RPMI7951 (cell line): ENCODE measurements at places on chromosomes 4 and X. TPM values are rescaled to one million over a fixed set of nuclear protein-coding genes. Genes with fewer than 3 reads are reported as not detected.
A peak's percentile ranks its signal among the peaks of the same experiment; 100 is the strongest.

Gene BLTP1
- total RNA-seq = 21.3 and 28.4 TPM in 2 replicates

Gene FGD1
- 7.0 and 8.0 TPM in 2 replicates for total RNA-seq

Gene UCP1
- not detected in 2 replicates for total RNA-seq

Gene BEX5
- total RNA-seq = 0.60 TPM in 1 of 2 replicates, not detected in the other

Gene SOD3
- 1.2 and 1.9 TPM in 2 replicates for total RNA-seq

Gene GPR173
- 1.4 and 2.4 TPM in 2 replicates for total RNA-seq

Gene CSAG3
- 2.2 and 8.7 TPM in 2 replicates for total RNA-seq

Gene PPP4R3C
- 0.10 TPM in 1 of 2 replicates, not detected in the other for total RNA-seq

Gene YY2
- total RNA-seq = 1.4 and 1.8 TPM in 2 replicates

Gene TRAM1L1
- total RNA-seq = 2.1 and 3.5 TPM in 2 replicates

DNA sequence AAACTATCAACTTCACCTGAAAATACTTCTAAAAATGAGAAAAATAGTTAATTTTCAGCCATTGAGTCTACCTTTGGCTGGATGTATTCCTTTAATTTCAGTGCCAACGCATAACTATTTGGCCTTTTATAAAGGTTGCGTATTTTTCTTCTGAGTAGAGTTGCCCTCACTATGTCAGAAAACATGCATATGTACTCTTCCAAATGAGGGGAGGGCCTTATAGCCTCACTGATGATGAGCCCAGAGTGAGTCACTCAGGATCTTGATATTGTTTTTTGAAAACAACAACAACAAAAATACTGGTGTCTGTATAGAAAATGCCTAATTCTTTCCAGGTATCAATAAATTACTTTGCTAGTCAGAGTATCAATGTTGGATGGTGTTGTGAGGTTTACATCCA lies 349.3 kb downstream of the FBXO8 start:
- DNase-seq = no peak

GRCh38 chr4:178105242-178105641 lies 663.0 kb upstream of the AGA start:
- DNase-seq = no peak

- DNase-seq = no peak
Measured at GRCh38 chr4:40953283-40954087, 203.7 kb downstream of the NSUN7 start.

- no peak for DNase-seq
Measured at GRCh38 chr4:88134536-88135355, 23.7 kb downstream of the ABCG2 start.

- DNase-seq = peak; percentile 9
Measured at GRCh38 chr4:82721819-82722423, 76.7 kb downstream of the SCD5 start.

- no peak for DNase-seq
Measured at GRCh38 chr4:36303426-36304137, 22.2 kb downstream of the DTHD1 start.

DNA sequence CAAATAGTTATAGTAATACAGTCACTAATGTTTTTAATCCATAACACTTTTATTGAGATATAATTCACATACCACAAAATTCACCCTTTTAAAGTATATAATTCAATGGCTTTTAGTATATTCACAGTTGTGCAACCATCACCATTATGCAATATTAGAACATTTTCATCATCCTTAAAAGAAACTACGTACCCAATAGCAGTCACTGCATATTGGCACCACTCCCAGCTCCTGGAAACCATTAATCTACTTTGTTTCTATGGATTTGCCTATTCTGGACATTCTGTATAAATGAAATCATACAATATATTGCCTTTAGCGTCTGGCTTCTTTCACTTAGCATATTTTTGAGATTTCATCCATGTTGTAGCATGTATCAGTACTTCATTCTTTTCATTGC lies 99.3 kb downstream of the AMMECR1 start:
- DNase-seq = no peak

- DNase-seq = no peak
Measured at GRCh38 chr4:76120199-76120598, 28.0 kb downstream of the NUP54 start.

GRCh38 chr4:25821267-25821666 lies 41.5 kb downstream of the SEL1L3 start:
- DNase-seq = no peak

- no peak for DNase-seq
Measured at GRCh38 chr4:57719456-57719855, 609.3 kb upstream of the IGFBP7 start.

GRCh38 chr4:174835536-174835935 lies 6.5 kb upstream of the GLRA3 start:
- DNase-seq = no peak

DNA sequence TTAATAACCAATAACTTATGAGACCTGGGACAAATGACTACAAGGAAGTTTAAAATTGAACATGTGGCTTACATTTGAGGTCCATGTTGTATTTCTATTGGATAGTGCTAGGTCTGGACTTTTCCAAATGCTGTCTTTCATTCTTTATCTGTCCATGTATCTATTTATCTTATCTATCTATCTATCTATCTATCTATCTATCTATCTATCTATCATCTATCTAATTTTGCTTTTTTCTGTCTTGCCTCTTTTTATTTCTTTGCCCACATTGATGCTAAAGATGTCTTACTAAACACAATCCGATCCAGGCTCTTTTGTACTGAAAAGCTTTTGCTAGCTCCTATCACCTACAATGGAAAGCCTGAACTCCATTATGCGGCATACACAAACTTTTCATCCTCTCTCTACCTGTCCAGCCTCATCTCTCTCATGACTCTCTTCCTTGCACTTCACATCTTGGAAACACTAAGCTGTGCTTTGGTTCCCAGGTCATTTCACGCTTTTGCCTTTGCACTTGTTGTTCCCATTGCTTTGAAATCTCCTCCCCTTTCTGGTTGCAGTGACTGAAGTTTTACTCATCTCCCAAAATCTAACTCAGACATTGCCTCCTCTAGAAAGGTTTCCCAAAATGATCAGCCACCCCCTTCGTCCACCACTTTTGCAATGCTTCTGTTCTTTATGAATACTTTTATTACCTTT lies 107.2 kb downstream of the SYNPO2 start:
- DNase-seq = no peak

- DNase-seq = no peak
Measured at GRCh38 chr4:167787231-167787630, 305.1 kb upstream of the ANXA10 start.

GRCh38 chr4:159010563-159011260 lies 92.2 kb upstream of the RAPGEF2 start:
- peak; percentile 44 for DNase-seq

DNA sequence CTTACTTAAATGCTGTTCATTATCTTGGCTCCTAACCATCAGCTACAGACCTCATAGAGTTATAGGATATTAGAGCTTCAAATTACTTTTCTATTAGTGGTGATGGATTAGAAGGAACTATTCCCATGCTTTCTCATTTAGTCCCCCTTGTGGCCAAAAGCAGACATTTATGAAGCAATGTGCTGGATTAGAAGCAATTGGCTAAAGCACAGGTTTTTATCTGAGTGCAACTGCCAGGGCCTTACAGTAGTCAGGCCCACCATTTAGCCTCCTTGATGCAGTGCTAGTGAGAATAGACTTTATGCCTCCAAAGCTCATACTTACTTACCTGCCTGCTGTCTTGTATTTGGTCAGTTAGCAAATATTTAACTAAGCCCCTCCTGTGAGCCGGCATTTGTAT lies 93.0 kb downstream of the TSPAN7 start:
- peak; percentile 19 for DNase-seq

- DNase-seq = no peak
Measured at GRCh38 chr4:140220058-140220457, 66.1 kb upstream of the MAML3 start.

DNA sequence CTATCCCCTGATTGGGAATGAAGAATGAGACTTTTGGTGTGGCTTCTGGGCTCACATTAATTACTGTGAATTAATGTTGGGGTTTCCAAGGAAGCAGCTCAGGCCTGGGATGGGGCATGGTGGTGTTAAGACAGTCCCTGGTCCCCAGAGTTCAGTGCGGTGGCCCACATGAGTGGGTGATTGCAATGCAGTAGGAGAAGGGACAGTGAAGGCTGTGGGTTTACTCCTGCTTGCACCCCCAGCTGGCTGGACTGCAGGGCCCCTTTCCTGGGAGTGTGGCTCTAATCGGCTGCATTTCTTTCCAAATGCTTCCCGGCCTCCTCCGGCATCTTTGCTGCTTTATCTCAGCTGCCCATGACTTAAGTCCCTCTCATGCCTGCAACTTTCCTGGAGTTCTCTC lies 28.2 kb upstream of the GPR78 start:
- no peak for DNase-seq

DNA sequence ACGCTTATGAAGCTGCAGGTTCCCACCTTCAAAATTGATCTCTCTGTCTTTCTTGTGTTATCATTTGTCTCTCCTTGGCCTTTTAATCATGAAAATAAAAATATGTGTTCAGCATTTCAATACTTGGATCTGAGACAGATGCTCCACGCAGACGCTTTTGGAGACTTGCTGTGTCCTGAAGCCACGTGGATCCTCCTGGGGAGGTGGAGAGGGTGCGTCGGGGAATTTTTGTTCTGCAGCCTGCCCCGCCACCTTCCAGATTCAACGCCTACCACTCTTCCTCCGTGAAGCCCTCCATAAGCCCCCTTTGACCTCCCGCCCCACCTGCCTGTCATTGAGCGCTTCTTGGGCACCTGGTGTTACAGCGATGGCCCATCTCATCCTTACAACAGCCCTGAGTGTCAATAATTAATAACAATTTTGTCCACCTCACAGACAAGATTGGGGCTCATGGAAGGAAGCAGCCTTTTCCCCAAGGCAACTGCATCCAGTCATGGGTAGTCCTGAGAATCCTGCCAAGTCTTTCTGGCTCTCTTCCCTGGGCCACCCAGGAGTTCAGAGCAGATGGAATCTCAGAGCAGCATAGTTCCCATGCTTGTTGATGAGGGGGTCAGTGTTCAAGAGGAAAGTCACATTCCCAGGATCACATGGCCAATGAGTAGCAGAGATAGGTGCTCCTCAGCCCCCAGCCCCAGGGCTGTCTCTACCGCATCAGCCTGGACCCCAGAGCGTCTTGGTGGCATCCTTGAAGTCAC lies 172.6 kb upstream of the PSAPL1 start:
- DNase-seq = peak; percentile 79

DNA sequence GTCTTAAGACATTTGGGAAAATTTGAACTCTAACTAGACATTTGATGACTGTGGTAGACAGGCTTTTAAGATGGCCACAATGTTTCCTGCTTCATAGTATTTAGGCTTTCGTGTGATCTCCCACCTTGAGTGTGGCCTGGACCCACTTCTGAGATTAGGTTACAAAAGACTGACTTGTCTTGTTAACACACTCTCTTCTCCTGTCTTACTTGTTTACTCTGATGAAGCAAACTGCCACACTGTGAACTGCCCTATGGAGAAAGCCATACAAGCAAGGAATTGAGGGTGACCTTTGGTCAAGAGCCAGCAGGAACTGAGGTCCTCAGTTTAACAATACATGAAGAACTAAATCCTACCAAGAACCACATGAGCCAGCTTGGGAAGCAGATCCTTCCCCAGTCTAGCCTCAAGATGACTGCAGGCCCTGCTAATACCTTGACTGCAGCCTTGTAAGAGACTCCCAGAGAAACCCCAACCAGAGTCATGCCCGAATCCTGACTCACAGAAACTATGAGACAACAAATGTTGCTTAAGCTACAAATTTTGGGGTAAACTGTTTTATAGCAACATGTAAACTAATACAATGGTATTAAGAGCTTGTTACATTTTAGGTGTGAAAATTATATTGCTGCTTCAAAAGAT lies 20.3 kb downstream of the UBA6 start:
- peak; percentile 18 for DNase-seq

DNA sequence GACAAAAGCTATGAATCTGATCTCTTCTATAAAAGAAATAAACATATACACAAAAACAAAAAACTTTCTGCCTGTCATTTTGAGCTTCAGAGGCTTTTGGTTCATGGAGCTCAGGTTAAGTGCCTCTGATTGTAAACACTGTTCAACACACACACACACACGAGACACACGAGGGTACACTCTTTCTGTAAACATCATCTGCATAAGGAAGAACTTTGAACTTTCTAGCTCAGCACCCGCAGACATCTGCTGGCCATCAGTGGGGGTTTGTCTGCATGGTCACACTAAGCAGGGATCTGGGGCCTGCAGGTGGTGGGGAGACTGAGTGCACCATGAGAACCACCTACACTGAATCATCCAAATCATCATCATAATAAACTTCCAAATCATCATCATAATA lies 54.9 kb downstream of the STX18 start:
- no peak for DNase-seq

- peak; percentile 17 for DNase-seq
Measured at GRCh38 chr4:124459941-124460310, 252.6 kb downstream of the ANKRD50 start.

DNA sequence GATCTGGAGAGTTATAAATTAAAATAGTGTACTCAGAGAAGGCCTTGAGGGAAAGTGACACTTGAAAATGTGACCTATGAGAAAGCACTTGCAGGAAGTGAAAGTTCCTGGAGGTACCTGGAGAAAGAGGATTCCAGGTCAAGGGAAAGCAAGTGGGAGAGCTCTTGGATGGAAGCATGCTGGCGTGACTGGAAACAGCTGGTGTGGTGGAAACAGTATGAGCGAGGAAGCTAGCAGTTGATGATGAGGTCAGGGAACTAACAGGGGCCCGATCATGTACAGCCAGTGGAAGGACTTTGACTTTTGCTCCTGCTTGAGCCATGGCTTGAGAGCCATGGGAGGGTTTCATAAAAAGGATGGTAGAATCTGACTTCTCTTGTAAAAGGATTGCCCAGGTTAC lies 9.5 kb upstream of the CLCN5 start:
- no peak for DNase-seq

DNA sequence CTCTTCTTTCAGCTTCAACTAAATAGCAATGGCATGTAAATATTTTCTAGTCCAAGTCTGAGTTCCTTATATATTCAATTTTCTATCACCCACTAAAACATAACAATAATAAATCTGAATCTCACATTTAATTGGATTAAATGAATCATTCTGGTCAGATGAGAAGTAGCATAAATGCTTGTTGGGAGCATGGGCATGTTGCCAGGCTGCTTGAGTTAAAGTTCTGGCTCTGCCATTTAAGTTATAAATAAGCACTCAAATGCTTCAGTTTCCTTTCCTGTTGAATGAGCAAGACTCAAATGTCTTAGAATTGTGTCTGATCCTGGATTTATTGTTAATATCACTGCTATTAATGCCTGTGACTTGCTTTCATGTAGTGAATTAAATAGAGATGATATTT lies 496.3 kb downstream of the STPG2 start:
- DNase-seq = no peak
